ENCODE measurements at places on chromosomes 2 and 18.

DNA sequence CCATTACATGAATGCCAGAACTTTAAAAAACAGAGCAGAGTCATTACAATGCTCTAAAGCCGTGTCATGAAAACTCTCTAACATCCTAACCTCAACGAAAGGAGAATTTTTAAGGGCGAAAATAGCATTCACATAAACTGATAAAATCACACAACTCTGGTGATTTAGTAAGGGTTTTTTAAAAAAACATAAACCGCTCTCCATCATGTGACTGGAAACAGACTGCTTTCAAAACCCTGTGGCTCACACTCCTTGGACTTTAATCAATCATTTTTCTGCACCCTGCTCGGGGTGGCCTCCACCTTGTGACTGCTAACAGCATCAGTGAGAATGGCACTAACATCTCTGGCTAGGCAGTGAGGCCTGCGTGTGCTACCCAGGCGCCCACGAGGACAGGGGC lies 12.1 kb downstream of the DOCK10 start:
- peak; percentile 60 for DNase-seq

GRCh38 chr2:210671065-210671464 lies 114.7 kb downstream of the CPS1 start:
- no peak for DNase-seq

- DNase-seq: no peak
Measured at GRCh38 chr2:71463342-71463654, 9.9 kb downstream of the DYSF start.

- DNase-seq: no peak
Measured at GRCh38 chr2:102737431-102737830, 24.4 kb upstream of the TMEM182 start.

All from activated naive CD4-positive, alpha-beta T cell treated with anti-CD3 and anti-CD28 coated beads for 36 hours (primary cell).